ENCODE measurements at places on chromosomes 3 and 15.

- DNase-seq: peak; percentile 29
These were observed 126.2 kb downstream of the ASB7 start for GRCh38 chr15:100728371-100729201.

DNA sequence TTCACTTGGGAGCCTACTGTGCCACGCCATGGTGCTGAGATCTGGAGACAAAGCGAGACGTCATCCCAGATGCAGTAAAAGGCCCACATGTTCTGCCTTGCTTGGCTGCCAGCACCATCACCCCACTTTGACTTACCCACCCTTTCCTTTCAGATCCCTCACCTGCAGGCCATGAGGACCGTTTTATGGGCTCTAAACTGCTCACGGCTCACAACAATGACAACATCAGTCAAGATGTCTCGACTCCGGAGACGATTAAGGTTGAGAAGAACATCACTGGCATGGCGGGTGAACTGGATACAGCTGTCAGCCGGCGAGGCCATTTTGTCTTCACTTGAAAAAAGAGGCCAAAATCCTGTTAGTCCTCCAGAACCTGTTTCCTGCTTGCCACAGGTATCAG, 11.9 kb downstream of the BCL6 start:
- no peak for DNase-seq

GRCh38 chr15:25246641-25247406, 192.0 kb downstream of the UBE3A start:
- DNase-seq: no peak

DNA sequence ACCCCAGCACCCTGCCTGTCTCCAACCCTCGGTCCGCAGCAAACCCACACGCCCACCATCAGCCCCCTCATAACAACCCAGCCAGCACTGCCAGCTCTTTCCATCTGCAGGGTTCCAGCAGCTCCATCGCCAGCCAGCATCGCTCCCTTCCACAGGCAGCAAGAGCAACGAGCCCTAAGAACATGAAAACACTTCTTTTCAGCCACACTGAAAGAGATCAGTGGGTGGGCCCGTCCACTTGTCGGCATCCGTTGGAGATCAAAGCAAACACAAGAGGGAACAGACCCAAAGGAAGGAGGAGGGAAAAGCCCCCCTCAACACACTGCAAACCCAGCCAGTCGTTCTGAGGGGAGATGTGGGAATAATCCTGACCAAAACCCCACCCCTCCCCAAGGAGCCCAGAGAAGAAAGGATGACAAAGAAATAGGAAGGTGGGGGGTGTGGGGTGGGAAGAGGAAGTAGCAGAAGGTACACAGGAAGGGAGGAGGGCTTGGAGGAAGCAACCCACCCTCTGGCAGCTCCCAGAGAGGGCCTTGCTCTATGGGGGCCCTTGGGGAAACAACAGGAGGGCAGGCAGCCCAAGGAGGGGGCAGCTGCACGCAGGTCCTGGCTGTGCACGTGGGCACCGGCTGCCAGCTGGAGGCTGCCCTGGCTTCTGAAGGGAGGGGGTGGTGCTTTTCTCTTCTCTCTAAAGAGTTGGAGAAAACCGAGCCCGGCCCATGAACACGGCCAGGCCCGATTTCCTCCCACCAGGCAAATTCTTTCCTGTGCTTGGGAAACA, 473.6 kb upstream of the PROK2 start:
- no peak for DNase-seq

DNA sequence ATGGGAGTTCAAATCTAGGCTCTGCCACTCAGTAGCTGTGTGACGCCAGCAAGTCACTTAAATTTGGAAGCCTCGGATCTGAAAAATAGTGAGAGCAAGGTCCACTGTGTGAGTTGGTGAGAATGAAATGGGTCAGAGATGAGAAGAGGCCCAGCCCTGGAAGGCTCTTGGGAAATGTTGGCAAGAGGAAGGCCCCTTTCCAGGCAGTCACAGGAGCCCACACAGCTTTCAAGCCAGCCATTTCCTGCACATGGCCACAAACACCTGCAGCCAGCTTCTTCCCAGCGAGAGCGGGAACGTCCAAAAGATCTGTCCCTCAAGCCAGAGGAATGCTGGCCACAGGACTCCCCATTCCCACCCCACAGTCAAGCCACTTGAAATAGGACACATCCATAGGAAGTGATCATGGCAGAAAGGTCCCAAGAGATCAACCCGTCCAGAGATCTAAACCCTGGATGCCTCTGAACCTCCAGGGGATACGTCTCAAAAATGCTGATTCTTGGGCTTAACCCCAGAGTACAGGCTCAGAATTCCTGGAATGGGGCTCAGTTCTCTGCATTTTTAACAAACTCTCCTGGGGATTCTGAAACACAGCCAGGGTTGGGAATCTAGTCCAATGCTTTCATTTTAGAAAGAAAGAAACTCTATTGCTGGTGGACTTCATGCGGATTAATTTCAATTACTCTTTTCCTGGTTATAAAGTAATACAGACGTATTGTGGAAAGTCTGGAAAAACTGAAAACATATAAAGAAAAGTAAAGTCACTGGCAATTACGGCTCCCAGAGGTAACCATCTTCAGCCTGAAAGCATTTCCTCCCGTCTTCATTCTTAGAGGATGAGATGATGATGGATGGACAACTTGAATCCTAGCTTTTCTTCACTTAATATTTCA, 35.9 kb downstream of the NTRK3 start:
- no peak for DNase-seq
